AG04450 (cell line): ENCODE measurements at places on chromosomes 16 and 17.

GRCh38 chr16:25093208-25094061, 18.1 kb upstream of the LCMT1 start:
- no peak for DNase-seq

DNA sequence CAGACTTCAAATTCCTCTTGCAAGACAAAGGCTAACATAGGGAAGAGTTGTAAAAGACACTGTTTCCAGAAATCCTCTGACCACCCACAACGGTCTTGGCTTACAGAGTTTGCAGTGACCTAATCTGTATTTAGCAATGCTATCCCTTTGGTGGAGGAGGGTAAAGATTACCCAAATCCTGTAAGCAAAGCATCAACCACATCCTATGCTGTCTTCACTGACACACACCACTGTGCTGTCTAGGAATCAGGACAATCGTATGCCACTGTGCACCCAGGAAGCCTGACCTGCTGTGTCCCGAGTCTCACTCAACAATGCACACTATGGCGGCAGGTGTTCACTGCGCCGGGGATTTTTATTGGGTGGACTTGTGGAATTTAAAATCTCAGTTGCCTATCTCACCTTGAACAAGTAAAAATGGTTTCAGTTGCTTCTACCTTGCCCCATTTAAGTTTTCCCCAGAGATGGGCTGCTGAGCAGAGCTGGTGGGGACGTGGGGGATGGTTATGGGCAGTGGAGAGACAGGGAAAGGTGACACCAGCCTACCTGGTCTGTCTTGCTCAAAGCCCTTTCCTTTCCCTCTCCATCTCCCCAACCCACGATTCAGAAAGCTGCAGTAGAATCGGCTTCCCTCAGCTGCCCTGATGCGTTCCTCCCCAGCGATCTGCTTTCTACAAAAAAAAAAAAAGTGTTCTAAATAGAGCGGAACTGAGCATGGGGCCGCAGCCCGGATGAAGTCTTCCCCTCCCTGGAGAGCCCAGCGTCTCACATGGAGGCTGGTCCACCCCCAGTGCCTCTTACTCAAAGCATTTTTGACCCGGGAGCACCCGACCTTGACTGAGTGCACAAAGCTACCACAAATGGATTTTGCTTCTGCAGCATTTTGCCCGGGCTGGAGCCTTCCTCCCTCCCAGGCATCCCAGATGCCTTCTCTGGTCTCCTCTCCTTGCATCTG, 271.5 kb downstream of the SOX9 start:
- DNase-seq: peak; percentile 73

DNA sequence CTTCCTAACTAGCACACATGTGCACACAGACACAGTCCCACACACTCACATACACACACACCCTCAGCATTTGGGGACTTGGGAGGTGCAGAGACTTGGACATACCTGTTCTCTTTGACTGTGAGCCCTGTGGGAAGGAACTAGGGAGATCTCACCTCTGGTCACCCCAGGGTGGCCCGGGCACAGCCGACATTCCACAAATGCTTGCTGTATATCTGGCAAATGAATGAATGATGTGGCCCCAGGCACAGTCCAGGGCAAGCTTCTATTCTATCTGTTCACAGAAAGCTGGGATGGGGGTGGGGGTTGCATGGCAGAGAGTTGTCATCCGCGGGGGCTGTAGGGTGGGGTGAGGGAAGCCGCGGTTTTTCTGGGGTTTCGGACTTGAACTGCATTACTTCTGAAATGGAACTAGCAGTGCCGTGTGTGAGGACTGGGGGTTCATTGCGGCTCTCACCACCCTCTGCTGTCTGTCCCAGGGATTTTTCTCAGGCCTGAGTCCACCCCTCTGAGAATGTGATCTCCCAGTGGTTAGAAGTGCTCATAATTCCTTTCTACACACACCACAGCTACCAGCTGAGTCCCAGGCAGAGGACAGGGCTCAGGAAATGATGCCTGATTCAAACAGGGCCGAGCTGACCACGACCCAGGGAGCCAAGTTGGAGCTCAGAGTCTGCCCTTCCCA, 3.3 kb upstream of the RIPOR1 start:
- no peak for DNase-seq

GRCh38 chr17:75601057-75601987, 13.7 kb downstream of the MYO15B start:
- DNase-seq: no peak

GRCh38 chr16:15690296-15690695, 40.3 kb downstream of the NDE1 start:
- no peak for DNase-seq

DNA sequence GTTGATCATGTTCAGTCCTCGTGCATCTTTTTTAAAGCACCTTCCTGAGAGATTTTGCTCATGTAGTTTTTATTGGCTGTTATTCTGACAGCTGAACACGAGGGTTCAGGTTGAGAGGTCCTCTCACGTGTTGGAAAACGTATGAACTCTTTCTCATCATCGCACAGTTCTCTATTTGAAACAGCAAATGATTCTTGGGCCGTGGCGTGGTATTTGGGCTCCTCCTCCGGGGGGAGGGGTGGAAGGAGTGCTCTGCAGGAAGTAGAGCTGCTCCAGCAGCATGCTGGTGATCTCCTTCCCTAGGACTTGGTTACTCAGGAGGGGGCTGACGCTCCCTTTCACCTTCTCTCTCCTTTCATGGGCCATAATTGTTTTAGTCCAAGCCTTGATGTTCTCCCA, 70.4 kb downstream of the KSR1 start:
- DNase-seq: no peak

- DNase-seq: no peak
Observed at GRCh38 chr16:3454093-3454492, 10.6 kb downstream of the NAA60 start.
